DND-41 (cell line): ENCODE measurements at places on chromosomes 16 and 17.

- no peak overlapping the region for H3K27ac ChIP-seq
- H3K4me1 ChIP-seq = no peaks in the 10 kb centered on the region
These were observed 399.1 kb downstream of the MAF start for GRCh38 chr16:79201436-79201835.

DNA sequence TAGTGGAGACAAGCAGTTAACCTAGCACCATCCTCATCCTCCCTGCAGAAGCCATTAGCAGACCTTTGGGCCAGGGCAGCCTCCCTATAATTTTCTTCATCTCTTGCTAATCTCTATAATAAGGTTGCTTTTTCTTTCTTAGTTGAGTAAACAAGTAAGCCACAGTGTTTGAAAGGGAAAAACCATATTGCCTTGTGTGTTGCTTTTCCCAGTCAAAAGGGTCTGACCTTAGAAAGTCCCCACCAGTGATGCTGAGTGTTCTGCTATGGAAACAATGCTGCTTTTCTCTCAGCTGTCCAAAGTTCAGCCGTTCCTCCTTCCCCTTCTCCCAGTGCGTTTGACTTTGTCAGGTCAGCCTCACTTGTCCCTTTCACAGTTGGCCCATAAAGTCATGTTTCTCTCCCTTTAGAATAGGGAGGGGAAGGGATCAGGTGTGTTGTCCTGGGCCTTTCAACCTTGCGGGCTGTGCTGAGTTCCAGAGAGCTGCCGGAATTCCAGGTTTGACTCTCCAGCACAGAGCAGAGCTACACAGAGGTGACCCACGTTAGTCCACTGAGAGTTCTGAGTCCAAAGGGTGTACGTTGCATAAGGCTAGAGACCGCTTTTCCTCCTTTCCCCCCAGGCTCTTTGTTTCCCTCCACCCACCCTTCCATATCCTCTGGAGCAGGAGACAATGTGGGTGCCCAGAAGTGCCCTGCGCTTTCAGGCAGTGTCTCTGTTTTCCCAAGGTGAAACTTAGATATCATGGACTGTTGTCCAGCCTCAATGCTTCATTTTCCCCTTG lies 15.9 kb upstream of the CLEC18C start:
- no peak for DNase-seq
- peaks cover 94% of the 10 kb centered on the region for H3K36me3 ChIP-seq
- H3K4me1 ChIP-seq = no peaks in the 10 kb centered on the region
- no peak overlapping the region for H3K4me3 ChIP-seq
- no peaks in the 10 kb centered on the region for H3K27me3 ChIP-seq

DNA sequence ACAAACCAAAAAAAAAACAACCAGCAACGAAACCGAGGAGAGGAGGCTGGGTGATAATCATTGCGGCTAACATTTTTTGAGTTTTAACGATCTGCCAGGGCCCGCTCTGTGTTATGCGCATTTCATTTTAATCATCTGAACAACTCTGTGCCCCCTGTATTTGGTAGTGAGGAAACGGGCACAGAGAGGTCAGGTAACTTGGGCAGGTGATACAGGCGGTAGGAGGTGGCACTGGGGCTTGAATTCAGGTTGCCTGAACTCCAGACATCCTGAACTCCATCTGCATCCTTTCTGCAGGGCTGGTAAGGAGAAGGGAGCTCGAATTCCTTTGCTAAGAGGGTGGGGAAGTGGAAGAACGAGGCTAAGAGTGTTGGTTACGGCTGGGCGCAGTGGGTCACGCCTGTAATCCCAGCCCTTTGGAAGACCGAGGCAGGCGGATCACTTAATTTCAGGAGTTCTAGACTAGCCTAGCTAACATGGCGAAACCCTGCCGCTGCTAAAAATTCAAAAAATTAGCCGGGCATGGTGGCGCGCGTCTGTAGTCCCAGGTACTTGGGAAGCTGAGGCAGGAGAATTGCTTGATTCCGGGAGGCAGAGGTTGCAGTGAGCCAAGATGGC lies 1.1 kb downstream of the CLUAP1 start:
- H3K36me3 ChIP-seq = peaks cover 3% of the 10 kb centered on the region; the same call in 1 of the 2 replicates
- H3K4me1 ChIP-seq = peaks cover 31% of the 10 kb centered on the region
- H3K27ac ChIP-seq = no peak overlapping the region
- DNase-seq = no peak

DNA sequence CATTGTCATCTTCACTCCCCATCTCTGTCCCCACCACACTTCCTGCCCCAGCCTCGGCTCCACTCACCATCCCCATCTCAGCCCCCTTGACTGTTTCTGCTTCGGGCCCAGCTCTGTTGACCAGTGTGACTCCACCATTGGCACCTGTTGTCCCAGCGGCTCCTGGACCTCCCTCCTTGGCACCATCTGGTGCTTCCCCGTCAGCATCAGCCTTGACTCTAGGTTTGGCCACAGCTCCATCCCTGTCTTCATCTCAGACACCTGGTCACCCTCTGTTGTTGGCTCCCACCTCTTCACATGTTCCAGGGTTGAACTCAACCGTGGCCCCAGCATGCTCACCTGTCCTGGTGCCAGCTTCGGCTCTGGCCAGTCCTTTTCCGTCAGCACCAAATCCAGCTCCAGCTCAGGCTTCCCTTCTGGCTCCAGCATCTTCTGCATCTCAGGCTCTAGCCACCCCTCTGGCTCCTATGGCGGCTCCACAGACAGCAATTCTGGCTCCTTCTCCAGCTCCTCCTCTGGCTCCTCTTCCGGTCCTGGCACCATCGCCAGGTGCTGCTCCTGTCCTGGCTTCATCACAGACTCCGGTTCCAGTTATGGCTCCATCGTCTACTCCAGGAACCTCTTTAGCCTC lies 24.4 kb upstream of the PHKG2 start:
- peaks cover 96% of the 10 kb centered on the region for H3K36me3 ChIP-seq
- H3K27ac ChIP-seq = no peak overlapping the region
- no peak overlapping the region for H3K4me3 ChIP-seq
- no peak for DNase-seq
- no peaks in the 10 kb centered on the region for H3K27me3 ChIP-seq
- H3K4me1 ChIP-seq = no peaks in the 10 kb centered on the region
